ENCODE measurements at places on chromosomes 13 and 19.

GRCh38 chr13:111115061-111115964 is at the start of gene ARHGEF7:
Gene ARHGEF7, plus strand, starts transcription at chr13:111115310. Its CDS starts 217 bp downstream, at chr13:111115527.
- DNase-seq = no peak

- no peak for DNase-seq
Measured at GRCh38 chr13:44249431-44249836, 124.2 kb upstream of the SERP2 start.

DNA sequence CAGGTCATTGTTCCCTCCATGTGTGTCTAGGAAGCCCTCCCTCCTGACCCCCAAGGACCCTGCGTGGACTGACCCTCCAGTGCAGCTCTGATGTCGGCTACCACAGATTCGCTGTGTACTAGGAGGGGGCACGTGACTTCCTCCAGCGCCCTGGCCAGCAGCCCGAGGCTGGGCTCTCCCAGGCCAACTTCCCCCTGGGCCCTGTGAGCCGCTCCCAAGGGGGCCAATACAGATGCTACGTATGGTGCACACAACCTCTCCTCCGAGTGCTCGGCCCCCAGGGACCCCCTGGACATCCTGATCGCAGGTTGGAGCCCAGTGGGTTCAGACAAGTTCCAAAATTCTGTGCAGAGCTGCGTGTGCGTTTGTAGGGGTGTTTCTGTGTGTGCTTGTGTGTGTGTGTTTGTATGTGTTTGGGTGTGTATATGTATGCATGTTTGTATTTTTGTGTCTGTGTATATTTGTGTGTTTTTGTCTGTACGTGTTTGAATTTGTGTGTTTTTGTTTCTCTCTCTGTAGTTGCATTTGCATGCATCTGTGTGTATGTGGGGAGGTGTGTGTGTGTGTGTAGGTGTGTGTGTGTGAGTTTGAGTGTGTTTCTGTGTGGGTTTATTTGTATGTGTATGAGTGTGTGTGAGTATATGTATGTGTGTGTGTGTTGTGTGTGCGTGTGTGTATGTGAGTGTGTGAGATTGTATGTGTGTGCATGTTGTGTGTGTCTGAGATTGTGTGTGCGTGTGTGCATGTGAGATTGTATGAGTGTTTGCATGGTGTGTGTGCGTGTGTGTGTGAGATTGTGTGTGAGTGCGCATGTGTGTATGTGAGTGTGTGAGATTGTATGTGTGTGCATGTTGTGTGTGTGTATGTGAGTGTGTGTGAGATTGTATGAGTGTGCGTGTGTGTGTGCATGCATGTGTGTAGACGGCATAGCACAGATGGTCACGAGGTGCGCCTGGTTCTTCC is 21.4 kb upstream of the LILRA2 start:
- DNase-seq = peak; percentile 29

- DNase-seq = no peak
Measured at GRCh38 chr19:35341006-35341405, 6.7 kb upstream of the FFAR1 start.

- peak; percentile 51 for DNase-seq
Measured at GRCh38 chr13:43390619-43391018, 367.2 kb downstream of the DNAJC15 start.

DNA sequence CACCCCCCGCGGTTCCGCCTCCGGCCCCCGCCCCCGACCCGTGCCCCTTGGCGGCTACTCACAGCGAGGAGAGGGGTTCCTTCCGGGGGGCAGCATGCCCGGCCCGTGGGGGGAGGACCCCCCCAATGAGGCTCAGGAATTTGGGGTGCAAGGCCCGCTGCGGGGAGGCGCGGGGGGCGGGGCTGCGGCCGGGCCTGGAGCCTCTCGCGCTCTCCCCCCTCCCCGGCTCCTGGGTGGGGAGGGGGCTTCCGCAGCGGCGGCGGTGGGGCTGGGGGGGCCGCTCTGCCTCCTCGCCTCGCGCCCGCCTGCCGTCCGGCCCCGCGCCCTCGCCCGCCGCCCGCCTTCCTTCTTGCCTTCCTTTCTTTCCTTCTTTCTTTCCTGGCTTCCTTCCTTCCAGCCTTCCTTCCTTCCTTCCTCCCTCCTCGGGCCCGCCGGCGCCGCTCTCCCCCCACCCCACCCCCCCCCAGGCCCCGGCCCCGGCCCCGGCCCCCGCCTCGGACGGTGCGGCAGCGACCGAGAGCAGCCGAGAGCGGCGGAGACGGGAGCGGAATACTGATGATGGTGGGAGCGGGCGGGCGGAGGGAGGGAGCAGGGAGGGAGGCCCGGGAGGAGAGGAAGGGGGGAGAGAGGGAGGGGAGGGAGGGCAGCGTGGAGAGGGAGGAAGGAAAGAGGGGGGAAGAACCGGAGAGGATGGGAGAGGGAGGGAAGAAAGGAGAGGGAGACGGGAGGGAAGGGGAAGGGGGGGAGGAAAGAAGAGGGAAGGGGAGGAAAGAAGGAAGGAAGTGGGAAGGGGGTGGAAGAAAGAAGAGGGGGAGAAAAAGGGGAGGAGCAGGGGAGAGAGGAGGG is at the start of gene LRRC4B:
Gene LRRC4B (minus strand): TSS at position 554 of the 846 bp plus-strand sequence. CDS start 19,597 bp downstream, outside the sequence.
- no peak for DNase-seq

DNA sequence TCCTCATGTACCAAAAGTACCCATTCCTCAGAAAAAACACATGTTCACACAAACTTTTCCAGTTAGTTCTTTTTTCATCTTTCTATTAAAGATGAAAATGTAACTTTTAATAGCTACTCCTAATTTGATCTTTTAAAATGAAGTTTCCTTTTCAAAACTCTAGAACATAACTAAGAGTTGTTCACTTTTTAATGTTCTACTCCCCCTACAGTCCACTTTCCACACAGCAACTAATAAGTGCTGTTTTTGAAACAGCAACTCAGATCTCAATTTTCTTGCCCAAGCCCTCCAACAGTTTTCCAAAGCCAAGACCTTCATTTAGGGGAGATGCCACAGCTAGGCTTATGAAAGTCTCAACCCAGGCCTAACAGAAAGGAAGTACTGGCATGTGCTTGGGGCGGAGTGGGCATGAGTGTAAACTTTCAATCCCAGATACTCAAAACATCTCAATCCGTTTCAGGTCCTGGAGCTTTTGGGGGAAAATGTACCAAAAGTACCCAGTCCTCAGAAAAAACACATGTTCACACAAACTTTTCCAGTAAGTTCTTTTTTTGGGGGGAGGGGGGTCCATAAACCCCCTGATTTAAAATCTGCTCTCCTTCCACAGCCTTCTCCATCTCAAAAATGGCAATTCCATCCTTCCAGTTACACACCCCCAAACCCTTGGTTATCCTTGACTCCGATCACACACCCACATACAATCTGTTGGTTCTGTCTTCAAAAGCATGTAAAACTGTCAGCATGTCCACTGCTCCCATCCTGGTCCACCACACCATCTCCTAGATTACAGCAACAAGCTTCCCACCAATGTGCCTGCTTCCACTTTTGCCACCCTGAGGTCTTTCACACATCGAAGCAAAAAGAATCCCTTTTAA is 2.0 kb downstream of the FBL start:
- DNase-seq = peak; percentile 67

- peak; percentile 88 for DNase-seq
Measured at GRCh38 chr13:20351281-20352022, 119.3 kb upstream of the GJB6 start.

- no peak for DNase-seq
Measured at GRCh38 chr13:51618626-51619025, 34.4 kb downstream of the WDFY2 start.

GRCh38 chr13:83563499-83563898 is 318.8 kb downstream of the SLITRK1 start:
- no peak for DNase-seq

DNA sequence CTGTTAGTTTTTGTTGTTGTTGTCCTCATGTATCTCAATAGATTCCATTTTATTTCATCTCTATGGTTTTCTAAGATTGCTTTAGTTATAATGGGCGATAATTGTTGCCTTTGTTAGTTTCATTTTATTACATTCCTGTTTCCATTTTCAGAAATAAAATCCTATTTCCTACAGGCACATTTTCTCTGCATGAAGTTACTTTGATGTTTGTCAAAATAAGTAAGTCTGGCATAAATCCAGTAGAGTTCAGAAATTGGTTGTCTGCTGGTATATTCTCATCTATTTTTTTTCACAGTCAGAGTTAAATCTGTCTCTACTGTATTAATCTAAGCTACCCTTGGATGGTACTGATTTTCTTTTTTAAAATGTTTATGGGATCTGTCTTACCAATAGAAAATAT is 204.1 kb downstream of the MYO16 start:
- no peak for DNase-seq

- no peak for DNase-seq
Measured at GRCh38 chr19:29375429-29376119, 150.2 kb upstream of the VSTM2B start.

DNA sequence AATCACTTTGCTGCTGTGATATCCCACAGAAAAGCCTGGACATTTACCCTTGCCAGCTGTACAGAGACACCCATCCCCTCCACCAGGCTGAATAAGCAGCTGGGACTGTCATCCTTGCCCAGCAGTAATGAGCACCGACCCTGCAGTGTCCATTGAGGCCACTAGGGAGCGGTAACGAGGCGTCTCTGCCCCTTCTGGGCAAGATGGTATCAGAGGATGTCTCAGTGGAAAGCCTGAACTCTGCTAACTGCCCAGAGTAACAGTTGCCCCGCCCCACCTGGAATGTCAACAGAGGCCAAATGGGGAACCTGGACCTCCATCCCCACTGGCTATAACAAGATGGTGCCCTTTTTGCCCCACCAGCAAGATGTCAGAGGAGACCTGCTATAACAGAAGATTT is 22.8 kb upstream of the CEACAM20 start:
- DNase-seq = peak; percentile 72

GRCh38 chr13:43026262-43026661 is 2.9 kb downstream of the DNAJC15 start:
- no peak for DNase-seq

DNA sequence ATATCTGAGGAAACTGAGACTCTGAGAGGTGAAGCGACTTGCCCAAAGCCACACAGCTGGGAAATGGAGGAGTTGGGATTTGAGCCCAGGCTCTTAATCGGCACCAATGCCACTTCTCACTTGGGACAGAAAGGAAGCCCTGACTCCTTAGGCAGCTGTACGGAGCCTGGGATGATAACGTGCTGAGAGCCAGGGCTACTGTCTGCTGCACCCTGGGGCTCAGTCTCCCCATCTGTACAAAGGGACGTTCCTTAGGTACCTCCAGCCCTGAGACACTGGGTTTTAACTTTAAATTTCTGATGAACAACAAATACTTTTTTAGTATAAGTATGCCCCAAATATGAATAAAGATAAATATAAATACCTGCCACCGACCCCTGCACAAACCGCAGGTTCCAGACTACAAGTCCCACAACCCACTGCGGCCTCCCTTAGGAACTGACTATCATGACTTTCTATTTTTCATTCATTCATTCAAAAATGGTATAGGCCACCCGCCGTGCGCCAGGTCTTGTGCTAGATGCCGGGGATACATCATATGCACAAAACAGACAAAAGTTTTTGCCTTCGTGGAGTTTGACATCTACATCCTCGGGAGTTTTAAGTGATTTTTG is 776 bp upstream of the NCLN start:
- peak; percentile 88 for DNase-seq

DNA sequence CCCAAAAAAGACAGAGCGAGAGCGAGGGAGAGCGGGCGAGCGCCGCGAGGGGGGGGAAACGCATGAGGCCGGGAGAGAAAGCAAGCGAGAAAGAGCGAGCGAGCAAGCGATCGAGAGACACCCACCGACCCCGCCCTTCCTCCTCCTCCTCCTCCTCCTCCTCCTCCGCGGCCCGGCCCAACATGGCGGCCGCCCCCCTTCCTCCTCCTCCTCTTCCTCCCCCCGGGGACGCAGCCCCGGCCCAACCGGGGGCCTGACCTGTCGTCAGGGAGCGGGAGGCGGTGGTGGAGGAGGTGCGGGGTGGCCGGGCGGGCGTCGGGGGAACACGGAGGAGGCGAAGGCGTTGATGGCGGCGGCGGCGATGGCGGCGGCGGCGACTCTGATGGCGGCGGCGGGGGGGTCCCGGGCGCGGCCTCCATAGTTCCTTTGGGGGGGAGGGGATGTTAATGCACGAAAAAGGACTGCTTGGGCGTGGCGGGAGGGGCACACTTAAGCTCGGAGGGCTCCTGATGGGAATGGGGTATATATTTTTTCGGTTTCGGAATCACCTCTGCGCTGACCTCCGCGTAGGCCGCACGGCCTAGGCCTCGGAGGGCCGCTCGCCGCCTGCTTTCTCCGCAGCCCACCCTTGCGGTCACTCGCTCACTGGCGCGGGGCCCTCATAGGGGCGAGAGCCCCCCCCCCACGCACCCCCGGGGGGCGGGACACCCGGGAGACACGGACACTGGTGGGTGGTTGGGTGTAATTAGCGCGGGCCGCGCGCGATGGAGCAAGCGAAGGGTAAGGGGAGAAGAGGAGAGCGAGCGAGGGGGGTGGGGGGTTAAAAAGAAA is 1.2 kb downstream of the ZC3H4 start:
- peak; percentile 85 for DNase-seq
